AG09309 (cell line): ENCODE measurements at places on chromosomes 1 and 21.

DNA sequence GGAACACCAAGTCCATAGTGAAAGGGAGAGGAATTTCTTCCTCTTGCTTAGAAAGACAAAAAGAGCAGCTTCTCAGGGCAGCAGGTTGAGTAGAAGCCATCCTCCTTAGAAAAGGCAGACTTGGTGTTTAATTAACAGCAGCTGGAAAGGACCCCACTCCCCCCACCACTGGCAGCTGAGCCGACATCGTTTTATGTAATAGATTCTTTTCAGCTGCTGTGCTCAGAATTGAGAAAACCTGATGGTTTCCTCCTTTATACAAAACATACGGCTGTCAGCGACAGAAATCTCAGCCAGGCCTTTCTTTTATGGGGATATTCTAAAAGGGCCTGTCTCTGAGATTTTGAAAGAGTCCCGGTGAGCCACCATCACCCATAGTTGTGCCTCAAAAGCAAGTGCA is 49.9 kb downstream of the MAN1C1 start:
- DNase-seq, result no peak

- no peak for DNase-seq
Observed at GRCh38 chr1:196481616-196482015, 126.6 kb downstream of the KCNT2 start.

DNA sequence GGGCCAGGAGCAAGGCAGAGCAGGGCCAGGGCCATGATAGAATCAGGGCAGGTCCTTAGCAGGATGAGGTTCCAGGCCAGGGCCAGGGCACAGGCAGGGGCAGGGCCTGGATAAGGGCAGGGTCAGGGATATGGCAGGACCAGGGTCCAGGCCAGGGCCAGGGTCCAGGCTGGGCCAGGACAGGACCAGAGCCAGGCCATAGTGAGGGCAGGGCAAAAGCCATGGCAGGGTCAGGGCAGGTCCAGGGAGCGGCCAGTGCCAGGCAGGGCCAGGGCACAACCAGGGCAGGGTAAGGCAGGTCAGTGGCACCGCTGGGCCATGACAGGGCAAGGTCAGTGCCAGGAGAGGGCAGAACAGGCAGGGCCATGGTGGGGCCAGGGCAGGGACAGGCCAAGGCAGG is 152.2 kb downstream of the LIPI start:
- DNase-seq, result no peak

- DNase-seq, result no peak
Observed at GRCh38 chr1:111852261-111852721, 96.6 kb downstream of the DDX20 start.

DNA sequence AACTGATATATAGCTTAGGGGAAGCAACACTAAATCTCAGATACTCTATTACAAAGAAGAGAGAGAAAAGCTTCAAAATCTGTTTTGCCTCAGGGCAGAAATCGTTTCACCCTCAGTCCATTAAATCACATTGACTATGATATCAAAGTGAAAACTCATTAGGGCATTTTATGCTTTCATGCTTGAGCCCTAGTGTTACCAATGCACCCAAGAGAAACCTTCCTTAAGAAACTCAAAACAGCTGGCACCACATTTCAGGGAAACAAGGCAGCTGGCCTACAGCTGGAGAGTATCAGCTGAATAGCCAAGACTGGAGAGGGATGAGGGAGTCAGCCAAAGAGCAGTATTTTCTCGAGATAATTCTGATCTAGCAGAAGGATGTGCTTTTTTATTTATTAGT is 14.9 kb downstream of the COLGALT2 start:
- no peak for DNase-seq

DNA sequence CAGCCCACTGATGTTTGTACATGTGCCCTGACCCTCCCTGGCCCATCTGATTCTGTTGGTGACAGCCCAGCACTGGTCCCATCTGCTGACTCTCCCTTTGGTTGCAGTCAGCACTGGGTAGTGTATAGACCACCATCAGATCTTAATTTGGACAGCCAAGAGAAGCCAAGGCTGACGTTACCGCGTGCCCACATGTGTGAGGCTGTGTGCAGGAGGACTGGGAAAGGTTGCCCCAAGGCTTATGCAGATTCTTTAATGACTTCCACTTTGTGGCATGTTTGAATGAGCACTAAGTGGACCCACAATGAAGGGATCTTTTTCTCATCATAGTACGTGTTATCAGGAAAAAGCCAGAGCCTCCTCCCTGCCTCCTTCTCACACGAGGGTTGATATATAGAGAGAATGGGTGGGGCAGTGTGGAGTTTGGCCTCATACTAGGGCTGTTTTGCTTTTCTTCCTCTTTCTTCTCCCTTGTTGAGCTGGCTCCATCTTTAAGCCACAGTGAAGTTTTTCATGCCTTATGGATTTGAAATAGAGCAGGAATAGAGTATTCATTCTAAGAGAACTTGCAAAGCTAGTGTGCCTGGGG is 93.5 kb downstream of the NAV1 start:
- DNase-seq, result no peak

DNA sequence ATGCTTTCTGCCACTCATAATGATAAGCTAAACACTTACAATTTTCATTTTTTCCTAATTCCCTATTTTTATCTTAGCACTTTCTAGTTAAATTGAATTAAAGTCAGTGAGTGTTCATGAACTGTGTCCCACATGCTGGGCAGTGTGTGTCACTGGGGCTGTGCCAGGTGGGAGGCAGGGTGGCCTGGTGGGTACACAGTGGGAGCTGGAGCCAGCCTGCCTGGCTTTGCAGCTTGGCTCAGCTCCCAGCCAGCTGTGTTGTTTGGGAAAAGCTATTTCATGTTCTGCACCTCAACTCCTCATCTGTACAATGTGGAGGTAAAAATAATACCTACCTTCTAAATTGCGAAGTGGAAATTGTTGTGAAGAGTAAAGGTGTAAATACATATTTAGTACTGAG is 238.4 kb downstream of the PLA2G4A start:
- no peak for DNase-seq

GRCh38 chr1:36829961-36830360 is 204.4 kb downstream of the GRIK3 start:
- no peak for DNase-seq

- DNase-seq, result no peak
Observed at GRCh38 chr1:9755441-9755995, 68.2 kb downstream of the CLSTN1 start.

- no peak for DNase-seq
Observed at GRCh38 chr1:7538033-7538432, 233.1 kb upstream of the VAMP3 start.

DNA sequence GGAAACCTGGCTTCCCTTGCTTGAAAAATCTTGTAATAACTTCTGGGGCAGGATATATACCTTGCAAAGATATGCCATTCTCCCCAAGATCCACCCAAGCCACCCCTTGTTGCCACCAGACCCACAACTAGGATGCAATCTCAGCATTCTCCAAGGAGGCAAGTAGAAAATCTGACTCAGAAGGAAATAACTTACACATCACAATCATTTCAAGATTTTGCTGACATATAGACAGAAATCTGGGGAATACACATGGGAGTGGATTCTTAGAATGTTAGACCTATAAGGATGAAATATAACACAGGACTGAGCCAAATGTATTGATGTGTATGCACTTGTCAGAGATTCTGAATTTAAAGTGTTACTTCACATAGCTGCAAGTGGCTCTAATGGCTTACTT is 14.8 kb upstream of the ZDHHC18 start:
- DNase-seq, result no peak

DNA sequence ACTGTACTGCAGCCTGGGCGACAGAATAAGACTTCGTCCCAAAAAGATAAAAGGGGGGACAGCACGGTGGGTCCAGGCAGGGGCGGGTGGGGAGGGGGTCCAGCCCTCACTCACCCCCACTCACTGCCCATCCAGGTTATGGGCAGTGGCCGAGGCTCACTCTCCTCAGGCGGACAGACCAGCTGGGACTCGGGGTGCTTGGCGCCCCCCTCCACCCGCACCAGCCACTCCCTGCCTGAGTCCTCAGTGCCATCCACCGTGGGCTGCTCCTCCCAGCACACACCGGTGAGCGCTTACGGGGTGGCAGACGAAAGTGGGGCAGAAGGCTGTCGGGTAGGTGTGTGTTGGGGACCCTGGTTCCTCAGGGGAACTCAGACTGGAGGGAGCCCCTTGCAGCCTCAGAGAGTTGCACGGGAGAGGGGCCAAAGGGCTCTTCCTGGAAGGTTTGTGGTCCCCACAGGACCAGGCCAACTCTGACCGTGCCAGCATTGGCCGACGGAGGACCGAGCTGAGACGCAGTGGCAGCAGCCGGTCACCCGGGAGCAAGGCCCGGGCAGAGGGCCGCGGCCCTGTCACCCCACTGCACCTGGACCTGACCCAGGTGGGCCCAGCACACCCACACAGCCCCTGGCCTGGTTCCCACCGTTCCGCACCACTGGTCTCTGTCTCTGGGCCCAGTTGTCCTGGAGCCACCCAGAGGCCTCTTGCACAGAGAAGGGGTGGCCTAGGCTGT is 6.6 kb downstream of the PLEKHN1 start:
- DNase-seq, result no peak

DNA sequence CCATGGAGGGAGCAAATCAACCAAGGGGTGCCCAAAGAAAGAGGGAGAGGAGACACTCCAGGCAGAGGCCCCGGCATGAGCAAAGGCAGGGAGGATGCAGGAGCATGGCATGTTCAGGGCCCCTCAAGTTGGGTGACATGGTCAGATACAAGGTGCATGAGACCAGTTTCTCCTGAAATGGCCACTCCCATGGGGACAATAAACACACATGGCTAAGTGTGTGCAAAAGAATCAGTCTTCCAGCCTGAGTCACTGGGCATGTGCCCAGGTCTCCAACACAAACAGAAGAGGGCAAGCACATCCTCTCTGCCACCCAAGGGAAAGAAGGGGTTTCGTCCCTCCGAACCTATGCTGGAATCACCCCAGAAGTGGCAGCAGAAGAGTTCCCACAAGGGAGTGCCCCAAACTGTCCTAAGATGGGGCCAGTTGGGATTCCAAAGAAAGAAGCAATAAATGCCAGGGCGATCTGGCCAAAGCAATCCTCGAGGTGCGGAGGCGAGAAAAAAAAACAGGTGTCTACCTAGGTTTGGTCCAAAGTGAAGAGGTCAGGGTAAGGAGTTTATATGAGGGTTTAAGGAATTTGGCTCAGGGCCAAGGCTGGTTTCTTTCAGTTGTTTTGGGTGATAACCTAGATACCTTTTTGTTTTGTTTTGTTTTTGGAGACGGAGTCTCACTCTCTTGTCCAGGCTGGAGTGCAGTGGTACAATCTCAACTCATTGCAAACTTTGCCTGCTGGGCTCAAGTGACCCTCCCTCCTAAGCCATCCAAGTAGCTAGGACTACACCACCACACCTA is 13.2 kb downstream of the CASP9 start:
- no peak for DNase-seq

DNA sequence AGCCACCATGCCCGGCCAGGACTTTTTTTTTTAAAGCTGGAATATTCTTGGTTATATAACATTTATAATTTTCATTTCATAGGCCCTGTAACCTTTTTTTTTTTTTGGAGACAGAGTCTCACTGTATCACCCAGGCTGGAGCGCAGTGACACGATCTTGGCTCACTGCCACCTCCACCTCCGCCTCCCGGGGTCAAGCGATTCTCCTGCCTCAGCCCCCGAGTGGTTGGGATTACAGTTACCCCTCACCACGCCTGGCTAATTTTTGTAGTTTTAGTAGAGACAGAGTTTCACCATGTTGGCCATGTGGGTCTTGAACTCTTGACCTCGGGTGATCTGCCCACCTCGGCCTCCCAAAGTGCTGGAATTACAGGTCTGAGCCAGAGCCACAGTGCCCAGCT is 12.6 kb downstream of the ZYG11B start:
- DNase-seq, result no peak

DNA sequence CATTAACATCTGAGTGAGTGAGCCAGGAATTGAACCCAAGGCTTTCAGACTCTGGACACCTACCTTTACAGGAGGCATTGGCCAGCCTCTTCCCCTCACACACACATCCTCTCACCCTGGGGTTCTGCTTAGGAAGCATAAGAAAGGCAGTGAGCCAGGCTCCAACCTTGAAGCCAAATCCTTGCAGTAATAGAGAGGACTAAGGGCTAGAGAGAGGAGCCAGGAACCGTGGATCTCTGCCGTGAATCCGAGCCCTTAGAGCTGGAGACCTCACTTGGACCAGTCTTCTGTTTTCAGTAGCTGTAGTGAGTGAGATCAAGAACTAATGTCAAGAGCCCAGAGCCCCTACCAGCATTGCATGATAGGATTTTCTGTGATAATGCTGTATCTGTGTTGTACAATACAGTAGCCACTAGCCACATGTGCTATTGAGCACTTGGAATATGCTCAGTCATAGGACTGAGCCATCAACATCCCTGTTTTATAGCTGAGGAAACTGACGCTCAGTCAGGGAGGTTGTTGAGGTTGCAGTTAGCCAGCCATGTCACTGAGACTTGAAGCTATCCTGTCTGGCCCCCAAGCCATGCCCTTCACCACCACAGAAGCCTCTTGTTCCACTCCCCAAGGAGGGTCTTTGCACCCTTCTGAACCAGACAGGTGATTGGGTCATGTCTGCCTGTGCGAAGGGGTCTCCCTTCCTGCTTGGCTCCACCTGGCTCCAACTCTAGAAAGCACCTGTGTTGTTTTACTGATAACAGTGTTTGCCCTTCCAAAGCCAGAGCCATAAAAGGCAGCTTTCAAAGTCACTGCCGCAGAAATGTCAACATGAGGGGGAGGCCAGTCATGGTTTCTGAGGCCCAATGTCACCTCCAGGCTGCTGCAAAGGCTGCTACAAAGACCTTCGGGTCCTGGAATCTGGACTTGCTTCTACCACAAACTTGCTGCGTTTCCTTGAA is 101.1 kb upstream of the JUN start:
- DNase-seq, result no peak

- no peak for DNase-seq
Observed at GRCh38 chr1:145706086-145706664, 993 bp downstream of the PDZK1 start.

DNA sequence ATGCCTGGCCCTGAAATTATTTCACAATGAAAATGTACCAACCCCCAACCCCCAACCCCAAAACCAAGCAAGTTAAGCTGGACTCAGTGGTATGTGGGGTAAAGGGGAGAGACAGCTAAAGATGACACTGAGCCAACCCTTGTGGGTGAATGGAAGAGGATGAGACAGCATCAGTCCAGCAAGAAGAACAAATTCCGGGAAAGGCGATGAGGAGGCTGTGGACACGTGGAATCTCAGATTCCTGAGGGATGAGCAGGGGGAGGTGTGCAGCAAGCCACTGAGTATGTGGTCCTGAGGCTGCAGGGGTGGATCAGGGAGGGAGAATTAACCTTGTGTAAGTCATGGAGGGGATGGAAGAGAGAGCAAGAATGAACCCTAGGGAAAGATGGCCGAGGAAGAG is 14.4 kb upstream of the ZNF362 start:
- no peak for DNase-seq

GRCh38 chr1:117751321-117751720 is 145.5 kb downstream of the TENT5C start:
- DNase-seq, result no peak

- no peak for DNase-seq
Observed at GRCh38 chr1:15756143-15757015, 2.2 kb upstream of the FBLIM1 start.
